Upper lobe of left lung (tissue), 6 donors: ENCODE measurements at places on chromosomes 3 and 15. TPM values are rescaled to one million over a fixed set of nuclear protein-coding genes. Genes with fewer than 3 reads are reported as not detected.
A peak's percentile ranks its signal among the peaks of the same experiment; 100 is the strongest.

GRCh38 chr3:187994221-187995042 is 159.5 kb upstream of the LPP start:
- no peak for DNase-seq

- DNase-seq = no peak
These were observed 810.5 kb upstream of the NECTIN3 start for GRCh38 chr3:110261141-110261540.

DNA sequence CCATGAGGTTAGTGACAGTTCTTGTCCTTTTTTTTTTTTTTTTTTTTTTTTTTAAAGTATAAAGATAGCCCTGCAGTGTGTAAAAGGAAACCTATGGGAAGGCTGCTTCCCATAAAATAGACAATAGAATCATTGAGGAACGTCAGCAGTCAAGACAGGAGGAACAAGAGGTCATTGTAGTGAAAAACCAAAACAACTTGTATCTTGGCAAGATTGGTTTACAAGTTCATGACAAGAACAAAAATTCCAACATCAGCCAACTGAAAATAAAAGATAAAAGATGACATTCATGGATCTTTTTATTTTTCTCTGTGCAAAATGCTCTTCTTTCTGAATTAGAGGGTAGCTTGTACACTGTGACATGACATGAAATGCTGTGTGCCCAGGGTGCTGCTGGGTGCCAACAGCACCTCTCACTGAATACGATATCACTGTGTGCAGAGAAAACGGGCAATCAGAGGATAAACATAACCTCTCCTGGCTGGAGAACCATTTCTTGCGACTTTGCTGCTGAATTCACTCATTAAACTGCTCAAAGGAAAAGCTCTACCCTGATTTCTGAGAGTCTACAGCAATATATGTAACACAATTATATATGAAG is 30.1 kb upstream of the IP6K2 start:
- no peak for DNase-seq

DNA sequence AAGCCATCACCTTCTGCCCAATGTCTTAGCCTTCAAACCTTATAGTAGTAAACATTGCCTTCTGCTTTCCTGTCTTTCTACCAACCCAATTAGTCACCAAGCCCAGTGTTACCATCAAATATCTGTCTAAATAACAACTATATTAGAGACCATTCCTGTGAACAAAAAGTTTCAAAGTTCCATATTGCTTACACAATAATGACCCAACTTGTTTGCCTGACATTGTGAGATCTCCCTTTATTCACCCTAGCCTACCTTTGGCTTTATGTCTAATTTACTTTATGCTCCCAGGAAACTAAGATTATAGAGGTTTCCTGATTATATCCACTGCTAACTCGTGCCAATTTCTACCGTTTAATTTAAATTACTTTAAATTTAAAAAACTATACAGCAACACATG is 26.0 kb upstream of the KCNAB1 start:
- DNase-seq = no peak

DNA sequence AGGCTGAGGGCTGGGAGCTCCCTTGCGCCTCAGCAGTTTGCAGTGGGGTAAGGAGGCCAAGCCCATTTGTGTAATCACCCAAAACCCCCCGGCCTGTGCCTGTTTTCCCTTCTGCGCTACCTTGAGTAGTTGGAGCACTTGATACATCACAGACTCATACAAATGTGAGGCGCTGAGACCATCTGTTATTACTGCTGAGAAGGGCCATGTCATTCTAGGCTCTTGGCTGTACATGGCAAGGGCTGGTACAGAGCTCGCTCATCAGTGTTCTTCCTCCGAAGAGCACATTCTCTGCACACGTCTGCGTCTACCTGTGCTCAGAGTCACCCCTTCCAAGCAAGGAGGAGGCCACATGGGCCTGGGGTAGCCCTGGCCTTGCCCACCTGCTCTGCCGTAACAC is 9.3 kb downstream of the PLA2G4B start:
- no peak for DNase-seq

- DNase-seq = no peak
These were observed 5.5 kb upstream of the RNF111 start for GRCh38 chr15:58981808-58982475.

- DNase-seq = peak; percentile 95
These were observed 752 bp downstream of the C15orf39 start for GRCh38 chr15:75202251-75203016.

- DNase-seq = no peak
These were observed 18.8 kb downstream of the ACKR4 start for GRCh38 chr3:132615881-132616280.

- DNase-seq = no peak
These were observed 73.7 kb downstream of the TM2D3 start for GRCh38 chr15:101578443-101578894.

Gene KLF15
- total RNA-seq = 46.8 TPM

Gene TM4SF1
- total RNA-seq = 65.6 TPM

Gene ZNF609
- total RNA-seq = 42.3 TPM

Gene CFAP44
- total RNA-seq = 6.5 TPM

Gene SLCO2A1
- total RNA-seq = 135 TPM

Gene CD80
- total RNA-seq = 7.9 TPM
